ENCODE measurements at places on chromosomes 16 and 17. TPM values are rescaled to one million over a fixed set of nuclear protein-coding genes. Genes with fewer than 3 reads are reported as not detected.

DNA sequence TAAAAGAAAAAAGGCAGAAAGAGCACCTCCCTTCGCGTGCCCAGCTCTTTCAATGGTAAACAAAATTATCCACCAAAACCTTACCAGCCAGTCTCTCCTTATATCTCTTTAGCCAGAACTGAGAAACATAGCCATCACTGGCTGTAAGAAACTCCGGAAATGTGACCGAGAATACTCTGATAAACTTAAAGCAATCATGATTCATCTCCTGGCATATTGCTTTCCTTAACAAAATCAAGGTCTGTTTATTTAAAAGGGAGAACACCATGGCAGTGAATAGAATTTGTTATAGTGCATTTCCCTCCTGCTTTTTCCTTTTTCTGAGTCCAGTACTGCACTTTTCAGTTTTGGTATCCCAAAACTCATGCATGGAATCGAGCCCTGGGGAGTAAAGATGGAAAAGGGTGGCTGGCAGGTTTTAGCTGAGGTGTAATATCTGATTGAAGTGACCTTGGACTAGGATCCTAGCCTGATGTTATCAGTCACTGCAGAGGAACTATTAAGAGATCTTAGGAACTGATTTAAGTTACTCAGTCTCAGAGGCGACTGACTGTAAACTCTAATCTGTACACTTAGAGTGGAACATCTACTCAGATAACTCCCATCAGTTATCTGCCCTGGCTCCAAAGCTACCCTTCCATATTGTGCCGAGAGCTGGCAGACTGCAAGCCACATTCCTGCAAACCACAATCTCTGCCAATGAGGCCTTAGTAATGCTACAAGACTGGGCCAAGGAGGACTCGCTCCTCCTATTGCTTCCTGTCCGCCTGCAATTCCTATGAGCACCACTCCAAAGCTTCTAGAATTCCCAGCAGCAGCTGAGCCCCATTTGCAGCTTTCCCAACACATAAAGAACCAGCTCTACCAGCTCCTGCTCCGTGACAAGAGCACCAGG, 7.4 kb upstream of the COX10 start:
- DNase-seq = peak; percentile 25

GRCh38 chr17:53313746-53314145, 509.0 kb upstream of the KIF2B start:
- DNase-seq = no peak

DNA sequence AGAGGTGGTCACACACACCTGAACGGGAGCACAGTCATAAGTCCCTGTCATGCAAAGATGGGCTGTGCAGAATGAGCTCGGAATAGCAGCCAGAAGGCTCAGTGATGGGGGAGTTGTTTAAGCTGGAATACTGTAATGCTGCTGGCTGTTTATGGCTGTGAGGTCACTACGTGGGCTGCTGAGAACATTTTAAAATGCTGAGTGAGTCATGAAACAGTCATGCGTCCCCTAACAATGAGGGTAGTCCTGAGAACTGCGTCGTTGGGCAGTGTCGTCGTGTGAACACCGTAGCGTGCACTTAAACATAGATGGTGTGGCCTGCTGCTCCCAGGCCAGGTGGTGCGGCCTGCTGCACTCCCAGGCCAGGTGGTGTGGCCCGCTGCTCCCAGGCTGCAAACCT, 39.7 kb downstream of the TBCD start:
- DNase-seq = peak; percentile 46

GRCh38 chr16:30187971-30188561, 4.7 kb downstream of the CORO1A start:
- DNase-seq = no peak

Gene NLRC3
- polyA plus RNA-seq = 1.2 TPM

Gene NPIPB13
- 8.3 TPM for polyA plus RNA-seq

Gene C16orf96
- polyA plus RNA-seq = 0.59 TPM

GRCh38 chr16:14301169-14302030, 230.3 kb downstream of the MRTFB start:
- DNase-seq = peak; percentile 44

- no peak for DNase-seq
Observed at GRCh38 chr16:57191056-57191571, 5.0 kb downstream of the RSPRY1 start.

GRCh38 chr16:30992276-30992780, 7.3 kb downstream of the HSD3B7 start:
- DNase-seq = no peak

DNA sequence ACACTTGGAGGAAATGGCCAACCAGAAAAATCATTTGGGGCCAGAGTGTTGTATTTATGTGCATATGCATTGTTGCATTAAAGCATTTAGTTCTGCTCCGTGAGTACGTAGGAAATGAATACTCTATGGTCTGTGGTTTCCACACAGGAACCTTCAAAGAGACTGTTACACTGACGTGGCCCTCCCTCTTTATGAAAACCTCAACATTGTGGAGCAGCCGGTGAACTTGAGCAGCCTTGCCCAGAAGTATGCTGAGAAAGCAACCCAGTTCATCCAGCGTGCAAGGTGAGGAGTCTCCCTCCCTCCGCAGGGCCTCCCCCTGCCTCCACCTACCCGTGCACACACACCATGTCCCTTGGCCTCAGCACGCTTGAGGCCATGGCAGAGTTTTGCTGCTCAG, 65.2 kb downstream of the ARSG start:
- DNase-seq = no peak

DNA sequence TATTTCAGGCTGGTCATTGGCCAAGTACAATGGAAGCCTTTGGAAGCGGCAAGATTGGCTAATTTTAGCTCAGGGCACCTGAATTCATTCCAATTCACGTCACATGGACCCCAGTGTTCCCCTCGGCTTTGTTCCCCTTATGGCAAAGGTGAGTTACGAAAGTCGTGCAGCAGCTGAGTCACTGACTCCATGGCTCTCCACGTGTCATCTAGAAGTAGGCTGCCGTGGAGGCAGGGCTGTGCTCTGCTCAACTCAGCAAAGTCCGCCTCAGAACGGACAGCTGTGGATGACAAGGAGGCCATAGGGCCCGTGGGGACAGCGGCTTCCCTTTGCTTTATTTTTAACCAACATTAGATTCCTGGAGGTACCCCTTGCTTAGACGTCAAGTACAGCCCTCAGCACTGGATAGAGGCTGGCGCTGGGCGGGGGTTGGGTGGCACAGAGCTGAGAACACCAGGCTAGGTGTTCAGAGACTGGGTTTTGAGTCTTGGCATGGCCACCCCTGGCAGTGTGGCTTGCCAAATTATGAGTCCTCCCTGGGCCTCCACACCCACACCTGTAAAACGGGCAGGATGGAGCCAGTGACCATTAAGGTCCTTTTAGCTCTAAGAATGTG, 23.6 kb downstream of the ADAD2 start:
- peak; percentile 27 for DNase-seq

Gene MEIOB
- polyA plus RNA-seq = 0.75 TPM

Gene CACNG5
- not detected for polyA plus RNA-seq

- no peak for DNase-seq
Observed at GRCh38 chr17:76659928-76660655, 16.5 kb upstream of the ST6GALNAC1 start.

DNA sequence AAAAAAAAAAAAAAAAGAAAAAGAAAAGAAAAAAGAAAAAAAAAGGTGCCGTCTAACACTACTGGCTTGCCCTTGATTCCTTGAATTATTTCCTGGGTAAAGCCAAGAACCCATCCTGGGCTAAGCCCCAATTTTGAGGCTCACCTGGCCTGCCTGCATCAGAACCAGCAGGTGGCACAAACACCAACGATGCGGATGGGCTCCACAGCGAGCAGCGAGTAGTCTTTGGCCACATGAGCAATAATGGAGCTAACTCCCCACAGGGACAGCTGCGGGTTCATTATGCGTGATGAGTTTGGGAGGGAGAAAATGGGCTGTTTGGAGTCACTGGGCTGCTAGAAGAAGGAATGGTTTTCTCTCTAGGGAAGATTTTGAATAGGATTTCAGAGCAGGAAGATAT, 91.1 kb downstream of the ASIC2 start:
- no peak for DNase-seq

DNA sequence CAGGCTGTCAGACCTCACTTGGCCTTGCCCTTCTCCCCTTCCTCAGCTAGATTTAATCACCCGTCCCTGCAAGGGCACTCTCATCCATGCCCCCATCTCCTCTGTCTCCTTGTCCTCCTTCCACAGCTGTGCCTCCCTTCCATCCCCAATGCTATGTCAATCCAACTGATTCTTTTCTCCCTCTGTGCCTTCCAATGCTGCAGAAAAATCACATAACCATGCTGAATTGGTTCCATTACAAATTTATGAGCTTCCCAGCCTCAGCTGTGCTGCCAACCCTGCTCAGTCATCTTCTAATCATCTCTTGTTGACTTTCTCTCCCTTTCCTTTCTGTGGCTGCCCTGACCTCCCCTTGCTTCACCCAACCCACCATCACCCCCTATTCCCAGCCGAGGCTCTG, 56.3 kb upstream of the PIRT start:
- no peak for DNase-seq

GRCh38 chr16:23016368-23016767, 132.9 kb downstream of the USP31 start:
- no peak for DNase-seq

DNA sequence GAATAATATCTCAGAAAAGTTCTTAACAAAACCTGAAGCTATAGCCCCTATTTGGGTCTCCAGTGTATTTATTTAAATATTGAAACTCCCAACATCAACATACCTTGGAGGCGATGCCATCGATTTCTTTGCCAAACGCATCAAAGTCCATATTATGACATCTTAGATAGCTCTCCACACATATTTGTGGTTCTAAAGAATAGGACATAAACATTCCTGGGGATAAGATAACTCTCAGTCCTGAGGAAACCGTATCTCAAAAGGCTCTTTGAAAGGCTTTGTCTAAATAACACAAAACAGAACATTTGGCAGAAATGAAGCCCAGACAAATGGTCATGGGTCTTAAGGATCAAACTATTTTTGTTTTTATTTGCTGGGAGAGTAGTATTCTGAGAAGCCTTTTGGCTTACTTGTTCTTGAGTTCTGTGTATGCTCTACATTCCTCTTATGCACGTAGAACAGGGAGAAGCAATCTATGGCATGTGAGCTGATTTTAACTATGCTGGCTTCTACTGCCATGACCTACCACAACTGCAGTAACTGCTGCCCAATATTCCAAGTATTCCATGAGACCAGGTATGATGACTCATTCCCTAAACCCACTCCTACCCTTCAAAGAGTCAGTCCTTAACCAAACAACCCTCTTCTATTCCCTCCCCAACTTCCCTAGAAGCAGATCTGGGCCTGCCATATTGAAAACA, 279.0 kb upstream of the ZFHX3 start:
- DNase-seq = no peak

Gene ABCC12
- 0.66 TPM for polyA plus RNA-seq

Gene KRT27
- not detected for polyA plus RNA-seq

GRCh38 chr17:34146440-34147043, 108.5 kb upstream of the CCL2 start:
- no peak for DNase-seq

Gene OR1F1
- not detected for polyA plus RNA-seq

Gene KRT31
- 6.3 TPM for polyA plus RNA-seq

GRCh38 chr16:79282806-79283205, 317.7 kb downstream of the MAF start:
- DNase-seq = no peak

- peak; percentile 99 for DNase-seq
Observed at GRCh38 chr16:28538733-28539596, at the start of gene NUPR1. Gene NUPR1 (minus strand): TSS chr16:28538974. CDS start chr16:28538907, 67 bp downstream.

- DNase-seq = no peak
Observed at GRCh38 chr16:89105599-89106151, 12.0 kb downstream of the ACSF3 start.

GRCh38 chr17:8859027-8859803, 8.3 kb downstream of the PIK3R6 start:
- DNase-seq = peak; percentile 26

Gene NGFR
- 64.0 TPM for polyA plus RNA-seq

DNA sequence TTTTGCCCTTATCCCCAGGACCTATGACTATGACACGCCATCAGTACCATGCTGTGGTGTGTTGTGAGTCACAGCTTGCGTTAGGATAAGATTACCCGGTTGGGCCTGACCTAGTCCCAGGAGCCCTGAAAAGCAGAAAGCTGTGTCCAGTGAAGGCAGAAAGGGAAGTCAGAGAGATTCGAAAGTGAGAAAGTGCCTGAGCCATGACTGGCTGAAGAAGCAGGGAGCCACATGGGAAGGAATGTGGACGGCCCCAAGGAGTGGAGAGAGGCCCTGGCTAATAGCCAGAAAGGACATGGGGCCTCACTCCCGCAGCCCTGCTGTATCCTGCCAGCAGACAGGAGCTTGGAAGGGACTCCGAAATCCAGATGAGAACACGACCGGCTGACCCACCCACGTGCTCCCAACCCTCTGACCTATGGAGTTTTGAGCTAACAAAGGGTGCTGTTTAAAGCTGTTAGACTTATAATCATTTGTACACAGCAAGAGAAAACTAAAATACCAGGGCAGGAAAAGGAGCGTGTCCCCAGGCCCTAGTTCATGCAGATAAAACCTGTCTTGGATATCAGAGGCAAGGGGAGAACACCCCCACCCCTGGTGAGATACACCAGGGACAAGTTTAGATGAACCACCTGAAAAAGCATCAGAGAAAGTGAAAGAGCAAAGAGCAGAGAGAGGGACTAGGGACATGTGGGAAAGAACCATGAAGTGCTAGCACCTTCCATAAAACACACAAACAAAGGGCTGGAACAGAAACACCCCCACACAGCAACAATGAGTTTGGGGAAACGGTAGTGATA, 115.3 kb downstream of the SLC39A11 start:
- peak; percentile 82 for DNase-seq

Data from muscle of leg (tissue), 16 donors.